ENCODE measurements at places on chromosomes 12 and 14. TPM values are rescaled to one million over a fixed set of nuclear protein-coding genes. Genes with fewer than 3 reads are reported as not detected.
A peak's percentile ranks its signal among the peaks of the same experiment; 100 is the strongest.

GRCh38 chr12:126651133-126651532 lies 1585.9 kb downstream of the AACS start:
- no peak for DNase-seq

STAB2 gene
- not detected for total RNA-seq

GRCh38 chr12:58554522-58555157 lies 365.7 kb downstream of the LRIG3 start:
- no peak for DNase-seq

DNA sequence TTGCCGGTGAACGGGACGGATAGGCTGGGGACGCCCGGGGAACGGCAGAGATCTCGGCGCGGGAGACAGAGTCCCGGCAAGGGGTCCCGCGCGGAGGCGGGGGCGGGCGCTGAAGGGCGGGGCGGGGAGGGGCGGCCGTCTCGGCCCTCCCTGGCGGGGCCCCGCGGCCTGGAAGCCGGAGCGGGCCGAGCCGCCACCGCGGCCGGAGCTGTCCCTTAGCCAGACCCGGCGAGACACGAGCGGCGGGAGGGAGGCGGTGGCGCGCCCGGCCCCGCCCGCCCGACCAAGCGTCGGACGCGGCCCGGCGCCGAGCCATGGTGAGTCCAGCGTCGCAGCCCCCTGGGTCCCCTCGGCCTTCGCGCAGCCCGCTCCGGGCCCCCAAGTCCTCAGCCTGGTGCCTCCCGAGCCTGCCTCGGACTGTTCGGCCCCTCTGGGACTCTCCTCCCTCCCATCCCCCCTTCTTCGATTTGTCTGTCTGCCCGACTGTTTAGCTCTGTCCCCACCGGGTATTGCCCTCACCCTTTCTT lies at the start of gene ARHGEF40:
Gene ARHGEF40, plus strand, starts transcription at position 222 of the 527 bp plus-strand sequence. Its CDS starts 93 bp downstream, at position 315.
- DNase-seq: no peak

DNA sequence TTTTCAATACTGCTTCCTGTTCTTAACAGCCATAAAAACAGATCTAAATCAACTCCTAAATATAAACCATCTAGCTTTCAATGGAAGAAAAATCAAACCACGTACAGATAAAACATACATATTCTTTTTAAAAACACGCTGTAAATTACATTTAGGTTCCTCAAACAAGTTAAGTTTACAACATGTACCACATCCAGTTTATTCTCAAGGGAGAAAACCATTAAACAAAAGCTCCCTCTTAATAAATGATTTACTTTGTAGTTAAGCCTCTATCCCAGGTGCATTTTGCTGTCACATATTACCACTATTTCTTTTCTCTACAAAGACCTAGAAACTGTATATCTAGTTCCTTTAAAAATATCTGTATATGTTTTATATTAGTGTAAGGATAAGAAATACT lies 3.1 kb downstream of the NUMB start:
- DNase-seq: no peak

SLC41A2 gene
- 19.7 TPM for total RNA-seq

DNA sequence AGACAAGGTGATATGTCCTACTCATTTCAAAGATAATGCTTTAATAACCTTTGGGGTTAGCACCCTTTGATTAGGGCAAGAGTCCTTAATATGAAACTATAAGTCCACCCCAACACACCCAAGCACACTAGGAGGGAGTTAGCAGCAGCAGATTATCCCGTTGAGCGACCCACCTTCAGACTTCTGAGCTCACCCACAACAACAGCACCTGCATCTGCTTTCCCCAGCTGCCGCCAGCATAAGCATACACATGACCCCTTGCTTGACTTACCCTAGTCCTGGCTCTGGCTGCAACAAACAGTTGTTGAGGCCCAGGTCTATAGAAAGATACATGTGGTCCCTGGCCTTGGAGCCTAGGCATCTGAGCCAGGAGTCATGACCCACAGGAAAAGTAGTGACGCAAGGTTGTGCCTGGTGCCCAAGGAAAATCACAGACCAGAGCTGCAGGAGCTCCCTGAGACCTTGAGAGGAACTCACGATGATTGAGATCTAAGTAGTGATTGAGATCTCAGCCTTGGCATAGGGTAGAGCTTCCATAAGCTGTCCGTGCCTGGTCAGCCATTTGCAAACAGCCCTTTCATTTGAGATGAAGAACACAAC lies 19.0 kb downstream of the ZDHHC22 start:
- DNase-seq: no peak

DNA sequence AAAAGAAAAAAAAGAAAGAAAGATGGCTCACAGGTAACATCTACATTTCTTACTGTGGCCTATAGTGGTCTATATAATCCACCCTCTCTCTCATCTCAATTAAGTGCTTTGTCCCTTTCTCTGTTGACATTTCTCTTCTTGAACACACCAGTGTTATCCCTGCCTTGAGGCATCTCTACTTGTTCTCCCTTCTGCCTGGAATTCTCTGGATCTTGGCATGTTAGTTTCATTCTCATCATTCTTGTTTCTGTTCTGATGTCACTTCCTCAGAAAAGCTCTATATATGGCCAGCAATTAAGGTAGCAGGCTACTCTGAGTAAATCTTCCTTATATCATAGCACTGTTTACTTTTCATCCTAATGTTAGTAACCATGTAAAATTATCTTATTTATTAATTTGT lies 155.7 kb upstream of the PDZRN4 start:
- no peak for DNase-seq

DNA sequence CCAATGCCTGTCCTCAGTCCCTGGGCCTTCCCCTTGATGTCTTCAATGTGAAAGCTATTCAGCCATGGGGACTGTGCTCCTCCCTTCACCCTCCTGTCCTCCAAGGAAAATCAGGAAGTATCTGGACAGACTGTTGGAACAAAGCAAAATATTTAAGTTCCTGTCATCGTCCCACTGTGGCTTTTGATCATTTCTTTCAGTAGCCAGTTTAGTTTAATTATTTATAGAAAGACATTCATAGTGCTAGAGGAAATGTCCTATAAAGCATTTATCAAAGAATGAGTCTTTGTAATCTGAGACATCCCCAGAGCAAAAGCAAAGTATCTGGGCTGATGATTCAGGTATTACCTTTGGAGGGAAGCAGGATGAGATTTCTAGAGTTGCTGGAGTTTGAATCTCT lies 254.1 kb downstream of the NRXN3 start:
- no peak for DNase-seq

GRIP1 gene
- total RNA-seq: 3.0 TPM

GRCh38 chr12:614411-614970 lies 48.8 kb downstream of the NINJ2 start:
- DNase-seq: no peak

AGAP2 gene
- not detected for total RNA-seq

DNA sequence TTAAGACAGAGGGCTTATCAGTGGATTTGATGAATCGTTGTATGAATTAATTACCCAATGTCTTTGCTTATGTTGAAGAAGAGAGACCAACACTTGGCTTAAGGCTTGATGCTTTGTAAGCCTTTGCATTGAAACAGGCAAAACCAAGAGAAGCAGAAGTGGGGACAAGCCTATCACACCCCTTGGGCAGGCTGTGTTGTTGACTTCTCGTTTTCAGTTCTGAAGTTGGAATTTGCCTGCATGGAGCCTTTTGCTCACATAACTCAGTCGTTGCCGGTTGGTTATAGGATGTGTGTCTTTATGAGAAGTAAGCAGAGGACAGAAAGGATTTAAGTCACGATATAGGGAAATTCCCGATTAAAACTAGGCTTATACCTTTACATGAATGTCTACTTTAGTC lies 94.7 kb downstream of the CCDC92 start:
- no peak for DNase-seq

DNA sequence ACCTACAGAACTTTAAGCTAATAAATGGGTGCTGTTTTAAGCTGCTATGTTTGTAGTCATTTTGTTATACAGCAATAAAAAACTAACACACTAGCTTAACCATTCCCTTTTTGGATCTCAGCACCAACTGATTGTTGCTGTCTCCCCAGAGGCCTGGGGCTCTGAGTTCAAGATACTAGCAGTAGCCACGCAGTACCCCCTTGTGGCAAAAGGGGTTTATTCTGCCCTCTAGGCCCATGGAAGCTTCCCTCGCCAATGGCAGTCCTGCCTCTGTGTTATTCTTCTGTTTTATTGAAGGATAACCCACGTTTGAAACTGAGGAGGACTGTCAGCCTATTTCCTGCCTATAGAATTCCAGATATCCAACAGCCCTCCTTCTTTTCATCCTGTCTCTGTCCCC lies 455.3 kb upstream of the ATP2B1 start:
- DNase-seq: no peak

DNA sequence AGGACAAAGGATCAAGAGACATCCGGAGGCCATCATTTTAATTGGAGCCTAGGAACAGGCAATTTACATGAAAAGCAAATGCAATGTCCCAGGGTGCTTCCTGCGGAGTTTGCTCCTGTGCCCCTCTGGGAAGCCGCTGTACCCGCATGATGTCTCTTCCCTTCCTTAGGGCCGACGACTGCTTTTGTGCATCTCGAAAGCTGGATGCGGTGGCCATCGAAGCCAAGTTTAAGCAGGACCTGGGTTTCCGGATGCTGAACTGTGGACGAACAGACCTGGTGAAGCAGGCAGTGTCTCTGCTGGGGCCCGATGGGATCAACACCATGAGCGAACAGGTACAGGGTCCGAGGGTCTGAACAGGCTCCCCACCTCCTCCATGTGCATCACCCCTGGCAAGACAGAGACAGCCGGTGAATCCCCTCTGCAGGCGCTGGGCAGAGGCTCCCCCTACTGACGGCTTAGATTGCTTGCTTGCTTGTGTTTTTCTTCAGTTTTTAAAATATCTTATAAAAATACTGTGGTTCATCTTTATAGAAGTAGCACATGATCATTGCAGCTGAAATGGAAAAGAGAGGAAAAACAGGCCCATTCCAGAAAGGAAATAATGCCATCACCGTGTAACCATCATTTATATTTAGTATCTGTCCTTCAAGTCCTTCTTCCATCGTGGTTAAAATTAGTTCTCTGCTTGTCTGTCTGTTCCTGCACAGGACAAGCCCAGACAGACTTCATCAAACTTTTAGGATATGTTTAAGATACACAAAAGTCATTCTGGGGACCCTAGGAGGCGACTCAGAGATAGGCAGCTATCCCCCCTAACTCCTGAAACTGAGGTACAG lies 75.4 kb upstream of the PWP1 start:
- DNase-seq: no peak

GRCh38 chr12:40142001-40142744 lies 36.3 kb upstream of the SLC2A13 start:
- no peak for DNase-seq

KLHDC1 gene
- total RNA-seq: 0.17 TPM

DNA sequence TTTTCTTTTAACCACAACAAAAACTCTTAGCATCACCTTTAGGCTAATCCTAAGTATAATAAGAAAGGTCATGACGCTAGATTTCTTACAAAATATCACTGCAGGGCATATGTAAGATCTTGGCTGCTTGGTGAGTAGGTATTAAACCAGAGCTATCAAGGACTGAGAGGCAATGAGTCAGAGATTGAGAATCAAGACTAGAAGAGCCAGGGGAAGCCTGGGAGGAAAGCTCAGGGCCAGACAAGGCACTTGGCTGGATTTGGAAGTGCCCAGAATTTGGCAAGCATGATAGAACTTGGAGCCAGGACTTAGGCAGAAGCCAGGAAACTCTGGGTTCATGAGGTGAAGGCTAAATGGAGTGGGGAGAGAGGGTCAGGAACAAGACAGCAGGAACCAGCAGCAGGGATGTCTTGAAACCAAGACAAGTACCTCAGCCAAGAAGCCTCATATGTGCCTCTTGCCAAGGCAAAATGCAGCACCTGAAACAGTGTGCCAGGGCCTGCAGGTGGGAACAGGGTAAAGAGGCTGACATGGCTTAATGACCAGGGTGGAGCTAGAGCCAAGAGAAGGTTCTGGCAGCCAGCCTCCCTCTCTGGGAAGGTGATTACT lies 49.9 kb downstream of the PTHLH start:
- no peak for DNase-seq

DNA sequence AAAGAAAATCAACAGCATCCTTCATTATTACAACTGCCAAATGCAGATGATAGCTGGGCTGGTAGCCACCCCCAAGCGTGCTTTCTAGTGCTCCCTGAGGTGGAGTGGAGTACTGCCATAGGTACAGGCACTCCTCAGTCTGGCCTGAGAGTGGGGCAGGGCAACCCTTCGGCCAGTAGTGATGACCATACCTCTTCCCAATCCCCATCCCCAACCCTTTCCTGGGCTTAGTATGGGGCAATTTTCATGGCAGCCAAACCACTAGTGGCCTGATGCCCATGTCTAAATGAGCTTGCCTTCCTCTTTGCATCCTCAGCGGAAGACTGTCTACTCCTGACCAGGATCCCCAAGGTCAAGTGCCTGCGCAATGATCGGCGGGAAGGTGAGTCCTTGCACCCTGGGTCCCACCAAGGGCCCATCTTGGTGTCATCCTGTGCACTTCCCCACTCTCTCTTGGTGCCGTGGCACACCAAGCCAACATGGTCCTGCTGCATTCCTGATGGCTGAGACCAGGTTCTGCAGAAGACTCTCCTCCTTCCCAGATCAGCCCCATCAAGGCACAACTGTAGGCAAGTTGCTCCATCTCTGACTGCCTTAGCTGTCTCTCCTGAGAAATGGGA lies 65.8 kb downstream of the GALNT16 start:
- DNase-seq: no peak

GRCh38 chr12:98725476-98726247 lies 80.6 kb downstream of the APAF1 start:
- peak; percentile 12 for DNase-seq

DNA sequence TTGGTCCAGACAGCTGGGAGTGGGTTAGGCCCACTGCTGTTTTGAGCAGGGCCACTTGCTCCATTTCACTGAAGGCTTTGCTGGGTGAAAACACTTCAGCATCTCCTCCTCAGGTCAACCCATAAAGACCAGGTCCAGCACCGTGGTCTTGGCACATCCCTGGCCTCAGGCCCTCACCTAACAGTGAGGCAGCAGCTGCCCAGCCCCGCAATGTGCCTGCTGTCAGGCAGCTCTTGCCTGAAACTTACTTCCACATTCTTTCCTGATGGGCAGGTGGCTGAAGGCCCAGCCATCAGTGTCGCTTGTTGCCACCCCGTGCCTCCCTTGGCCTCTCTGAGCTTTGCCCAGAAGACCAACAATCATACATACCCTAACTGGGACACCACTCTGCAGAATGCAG lies 54.4 kb downstream of the ANAPC7 start:
- no peak for DNase-seq

DNA sequence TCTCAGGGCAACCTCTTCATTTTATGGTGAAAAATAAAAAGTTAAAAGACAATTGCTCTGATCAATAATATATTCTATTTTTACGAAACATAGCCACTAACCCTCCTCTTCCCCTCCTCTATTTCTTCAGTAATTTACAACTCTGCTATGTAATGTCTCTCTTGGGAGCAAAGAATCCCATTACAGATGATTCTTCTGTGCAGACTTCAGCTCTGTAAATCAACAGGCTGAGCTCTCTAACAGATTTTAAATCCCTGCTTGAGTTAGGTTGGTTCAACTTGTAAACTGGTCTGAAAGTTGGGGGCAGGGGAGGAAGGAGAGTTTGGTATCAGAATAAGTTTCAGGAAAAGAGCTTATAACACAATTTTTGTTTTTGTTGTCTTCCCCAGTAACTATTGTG lies 151.0 kb downstream of the SLC25A21 start:
- DNase-seq: no peak

- DNase-seq: no peak
These were observed 19.5 kb upstream of the HAL start for GRCh38 chr12:96015672-96016071.

KCNC2 gene
- not detected for total RNA-seq

All from epithelial cell of proximal tubule (primary cell).